ENCODE measurements at places on chromosomes 16 and 17. TPM values are rescaled to one million over a fixed set of nuclear protein-coding genes. Genes with fewer than 3 reads are reported as not detected.

DNA sequence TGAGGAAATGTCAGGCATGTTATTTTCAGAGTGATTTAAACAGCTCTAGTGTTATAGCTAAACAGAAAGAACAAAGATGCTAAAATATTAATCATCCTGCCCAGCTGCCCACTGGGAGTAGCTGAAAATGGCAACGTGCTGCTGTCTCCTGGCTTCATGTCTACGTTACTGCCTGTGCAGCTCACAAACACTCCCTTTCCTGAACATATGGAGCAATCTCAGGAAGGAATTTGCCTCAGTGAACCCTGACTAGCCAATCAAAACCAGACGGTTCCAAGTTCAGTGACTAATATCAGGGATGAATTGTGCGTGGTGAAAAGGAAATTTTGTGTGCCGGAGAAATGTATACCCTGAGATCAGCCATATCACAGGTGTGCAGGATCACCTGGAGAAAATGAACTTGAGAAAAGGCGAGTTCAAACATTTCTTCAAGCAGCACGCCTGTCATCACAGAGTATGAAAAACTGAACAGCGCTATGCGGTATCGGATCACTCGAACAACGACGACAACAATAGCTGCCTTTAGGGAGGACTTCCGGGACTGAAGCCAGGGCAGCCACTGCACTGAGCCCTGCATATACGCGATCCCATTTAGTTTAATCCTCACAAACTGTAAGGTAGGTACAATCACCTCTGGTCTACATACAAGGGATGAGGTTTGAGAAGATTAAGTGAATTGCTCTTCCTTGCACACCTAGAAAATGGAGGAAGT, 110.3 kb downstream of the STX8 start:
- no peaks in the 10 kb centered on the region for H3K36me3 ChIP-seq
- H3K27me3 ChIP-seq = no peaks in the 10 kb centered on the region
- no peak overlapping the region for H3K4me3 ChIP-seq
- no peak for DNase-seq

DNA sequence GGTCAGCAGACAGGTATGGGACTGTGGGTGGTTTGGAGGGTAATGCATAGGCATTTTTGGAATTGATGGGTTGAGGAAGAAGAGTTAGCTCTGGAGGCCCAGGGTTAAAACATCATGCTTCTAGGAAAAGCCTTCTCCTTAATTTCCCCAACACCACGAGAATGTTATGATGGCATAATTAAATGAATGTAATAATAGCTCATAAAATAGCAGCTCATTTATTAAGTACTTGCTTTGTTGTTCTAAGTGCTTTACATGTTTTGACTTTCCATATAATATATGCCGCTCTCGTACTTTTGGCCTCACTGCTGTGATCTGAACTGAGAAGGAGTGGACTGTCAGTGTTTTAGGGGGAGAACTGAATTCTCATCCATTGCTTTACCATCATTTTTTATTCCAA, 14.3 kb downstream of the LIMD2 start:
- no peaks in the 10 kb centered on the region for H3K27me3 ChIP-seq
- DNase-seq = no peak
- H3K4me3 ChIP-seq = no peak overlapping the region
- peaks cover 28% of the 10 kb centered on the region for H3K36me3 ChIP-seq
- no peak overlapping the region for H3K27ac ChIP-seq

DNA sequence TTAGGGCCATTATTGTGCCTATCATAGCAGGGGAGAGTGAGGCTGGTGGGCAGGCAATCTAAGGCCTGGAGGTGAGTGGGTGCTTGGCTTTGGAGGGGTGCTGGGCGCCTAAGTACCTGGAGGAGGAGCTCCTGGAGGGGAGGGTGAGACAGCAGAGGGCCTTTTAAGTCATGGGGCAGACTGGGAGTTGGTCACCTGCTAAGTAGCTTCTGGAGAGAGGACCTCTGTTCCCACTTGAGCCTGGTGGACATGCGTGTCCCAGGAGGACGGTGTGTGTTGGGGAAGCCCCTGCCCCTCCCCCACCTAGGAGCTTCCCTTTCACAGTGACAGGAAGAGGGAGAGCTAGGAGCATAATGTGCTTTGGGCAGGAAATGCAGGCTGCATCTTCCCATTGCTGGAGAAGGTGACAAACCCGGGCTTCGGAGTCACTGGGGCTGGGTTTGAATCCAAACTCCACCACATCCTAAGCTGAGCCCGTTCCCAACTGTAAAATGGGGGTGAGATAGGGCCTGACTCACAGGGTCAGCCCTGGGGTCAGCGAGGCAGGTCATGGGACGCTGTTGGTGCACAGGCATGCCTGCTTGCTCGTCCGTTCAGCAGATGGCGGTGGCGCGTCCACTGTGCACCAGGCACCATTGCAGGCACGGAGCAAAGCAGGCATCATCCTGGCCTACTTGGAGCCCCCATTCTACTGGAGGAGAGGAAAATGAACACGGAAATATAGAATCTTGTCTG, 37.9 kb downstream of the CMIP start:
- H3K27ac ChIP-seq = no peak overlapping the region
- H3K36me3 ChIP-seq = no peaks in the 10 kb centered on the region
- DNase-seq = no peak
- H3K27me3 ChIP-seq = no peaks in the 10 kb centered on the region

DNA sequence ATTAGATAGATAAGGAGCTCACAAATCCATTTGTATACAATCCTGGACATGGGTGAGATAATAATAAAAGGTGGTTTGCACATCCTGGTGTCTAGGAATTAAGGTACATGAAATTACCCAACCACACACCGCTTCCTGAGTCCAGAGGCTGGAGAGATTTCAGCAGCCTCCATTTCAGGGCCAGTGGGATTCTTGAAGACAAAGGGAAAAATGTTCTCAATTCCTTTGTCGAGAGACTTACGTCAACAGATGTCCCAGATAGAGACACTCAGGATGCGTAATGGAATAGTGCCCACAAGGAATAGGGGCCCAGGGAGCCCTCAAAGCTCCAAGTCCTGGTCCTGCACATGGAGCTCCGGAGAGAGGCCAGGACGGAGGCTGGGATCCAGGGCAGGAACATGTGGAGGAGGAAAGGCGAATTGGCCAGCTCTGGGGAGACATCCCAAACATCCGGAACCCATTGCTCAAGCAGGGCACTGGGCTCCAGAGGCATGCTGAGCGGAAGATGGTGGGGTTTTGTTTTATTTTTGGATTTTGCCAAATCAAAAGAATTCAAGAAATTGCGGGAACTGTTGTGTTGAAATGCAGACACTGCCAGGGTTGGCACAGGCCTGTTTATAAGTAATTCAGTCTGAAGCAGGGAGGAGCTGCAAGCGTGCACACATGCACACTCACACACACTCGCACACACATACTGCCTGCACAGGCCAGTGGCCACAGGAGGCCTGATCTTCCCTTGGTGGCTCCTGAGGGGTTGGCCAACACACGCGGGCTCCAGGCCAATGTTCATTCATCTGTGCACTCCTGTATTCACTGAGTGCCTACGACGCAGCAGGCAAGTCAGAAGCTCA, 97.2 kb downstream of the NOG start:
- H3K4me1 ChIP-seq = no peaks in the 10 kb centered on the region
- H3K36me3 ChIP-seq = no peaks in the 10 kb centered on the region
- no peak overlapping the region for H3K4me3 ChIP-seq
- DNase-seq = no peak

DNA sequence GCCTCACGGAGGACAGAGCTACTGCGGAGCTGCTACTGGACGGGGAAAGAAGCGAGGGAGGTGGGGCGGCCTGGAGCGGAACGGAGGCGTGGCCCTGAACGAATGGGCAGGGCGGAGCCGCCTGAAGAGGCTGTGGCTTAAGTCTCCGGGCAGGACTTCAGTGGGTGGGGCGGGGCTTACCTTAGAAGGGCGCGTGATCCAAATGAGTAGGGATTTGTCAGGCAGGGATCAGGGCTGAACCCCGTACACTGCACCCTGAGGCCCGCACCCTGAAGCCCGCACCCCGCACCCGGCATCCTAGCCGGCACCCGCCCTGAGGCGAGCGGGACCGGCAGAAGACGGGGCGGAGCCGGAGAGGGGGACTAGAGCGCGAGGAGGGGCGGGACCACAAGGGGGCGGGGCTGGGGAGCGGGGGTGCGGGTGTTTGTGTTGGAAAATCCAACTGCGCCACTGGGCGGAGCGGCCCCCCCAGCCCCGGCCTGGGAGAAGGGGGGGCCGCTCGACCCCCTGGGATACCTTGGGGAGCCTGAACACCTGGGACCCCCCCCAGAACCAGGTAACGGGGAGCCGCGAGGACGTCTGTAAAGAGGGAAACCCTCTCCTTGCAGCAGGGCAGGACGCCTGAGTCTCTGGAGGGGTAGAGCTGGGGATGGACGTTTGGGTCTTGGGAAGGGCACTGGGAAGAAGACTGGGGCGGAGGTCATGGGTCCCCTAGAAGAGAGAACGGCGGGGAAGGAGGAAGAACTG, at the start of gene KDM6B:
Gene KDM6B, plus strand, starts transcription at position 423 of the 747 bp plus-strand sequence. CDS start 11,338 bp downstream, outside the sequence.
- no peaks in the 10 kb centered on the region for H3K36me3 ChIP-seq
- peaks cover 25% of the 10 kb centered on the region for H3K4me1 ChIP-seq
- no peaks in the 10 kb centered on the region for H3K27me3 ChIP-seq
- DNase-seq = peak; percentile 96

DNA sequence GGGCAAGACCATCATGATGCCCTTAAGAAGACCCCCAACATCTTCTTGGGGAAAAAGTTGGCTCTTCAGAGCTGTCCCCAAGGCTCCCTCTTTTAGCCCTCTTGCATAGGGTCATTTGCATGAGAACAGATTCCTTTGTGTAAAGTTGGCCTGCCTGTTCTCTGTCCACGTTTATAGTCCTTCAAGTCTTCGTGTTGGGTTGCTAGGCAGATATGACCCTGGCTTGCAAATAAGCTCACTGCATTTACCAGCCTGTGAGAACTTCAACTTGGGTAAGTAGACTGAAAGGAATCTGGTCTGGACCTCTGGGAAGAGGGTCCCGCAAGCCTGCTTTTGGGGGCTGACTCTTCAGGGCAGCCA, 2.9 kb downstream of the ARSG start:
- H3K4me3 ChIP-seq = no peak overlapping the region
- no peak for DNase-seq
- H3K4me1 ChIP-seq = peaks cover 23% of the 10 kb centered on the region
- no peaks in the 10 kb centered on the region for H3K36me3 ChIP-seq
- H3K27me3 ChIP-seq = no peaks in the 10 kb centered on the region

DNA sequence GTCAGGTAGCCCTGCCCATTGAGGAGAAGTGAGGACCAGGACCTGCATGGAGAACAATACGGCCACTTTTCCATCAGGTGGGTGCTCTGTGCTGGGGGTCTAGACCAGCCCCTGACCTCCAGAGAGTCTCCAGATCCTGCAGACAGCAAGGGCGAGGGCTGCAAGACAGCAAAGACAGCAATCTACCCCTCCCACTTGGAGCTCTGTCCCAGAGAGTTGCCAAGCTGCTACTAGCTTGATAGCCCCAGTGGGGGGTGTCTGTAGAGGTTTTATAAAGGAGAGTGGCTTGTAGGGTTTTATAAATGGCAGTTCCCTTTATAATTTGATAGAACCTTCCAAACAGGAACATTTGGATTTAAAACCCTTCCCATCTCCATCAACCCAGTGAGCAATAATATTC, 16.7 kb upstream of the SLFN11 start:
- H3K27ac ChIP-seq = no peak overlapping the region
- H3K27me3 ChIP-seq = no peaks in the 10 kb centered on the region
- DNase-seq = no peak
- no peaks in the 10 kb centered on the region for H3K36me3 ChIP-seq
- H3K4me1 ChIP-seq = no peaks in the 10 kb centered on the region

GRCh38 chr17:63029541-63029940, 63.5 kb downstream of the TANC2 start:
- H3K36me3 ChIP-seq = no peaks in the 10 kb centered on the region
- H3K27me3 ChIP-seq = no peaks in the 10 kb centered on the region
- H3K4me3 ChIP-seq = no peak overlapping the region
- no peaks in the 10 kb centered on the region for H3K4me1 ChIP-seq
- DNase-seq = no peak

DNA sequence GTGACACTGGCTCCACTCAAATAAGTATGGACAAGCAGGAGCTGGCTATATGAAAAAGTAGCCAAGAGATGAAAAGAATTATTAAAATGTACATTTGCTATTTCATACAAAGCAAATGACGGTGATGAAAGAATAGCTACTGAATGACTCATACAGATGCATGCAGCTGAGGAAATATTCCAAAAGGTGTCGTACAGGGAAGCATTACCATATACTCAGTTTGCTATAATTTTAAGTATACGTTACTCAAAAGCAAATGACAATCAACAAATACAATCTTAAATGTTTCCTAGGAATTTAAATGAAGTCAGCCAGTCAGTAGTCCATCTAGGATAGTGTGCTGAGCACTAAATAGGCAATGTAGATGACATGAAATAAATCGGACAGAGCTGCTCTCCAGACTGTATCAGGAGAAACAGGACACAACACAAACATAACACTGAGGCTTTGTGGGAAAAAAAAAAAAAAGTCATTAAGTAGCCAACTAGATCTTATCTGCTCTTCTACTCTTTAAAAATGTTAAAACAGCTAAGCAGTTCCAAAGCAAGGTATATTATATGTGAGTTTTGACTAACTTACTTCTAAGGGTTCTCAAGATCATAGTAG, 65.0 kb downstream of the NCOR1 start:
- no peak overlapping the region for H3K4me3 ChIP-seq
- no peak overlapping the region for H3K27ac ChIP-seq
- no peaks in the 10 kb centered on the region for H3K27me3 ChIP-seq

DNA sequence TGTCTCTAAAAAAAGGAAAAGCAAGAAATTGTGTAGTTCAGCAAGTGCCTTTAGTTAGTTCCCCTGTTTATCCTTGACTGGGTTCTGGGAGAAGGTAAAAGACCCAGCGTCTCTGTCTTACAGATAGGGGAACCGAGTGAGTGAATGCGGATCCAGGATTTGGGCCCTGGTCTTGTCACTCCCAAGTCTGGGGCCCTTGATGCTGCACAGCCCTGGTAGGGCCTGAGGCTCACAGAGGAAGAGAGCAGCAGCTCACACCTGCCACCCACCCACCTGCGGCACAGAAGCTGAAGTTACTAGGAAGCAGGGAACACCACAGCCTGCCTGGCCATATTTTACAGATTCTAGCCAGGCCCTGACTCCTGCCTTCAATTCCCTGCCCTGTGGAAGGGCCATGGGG, 22.2 kb downstream of the LASP1 start:
- H3K36me3 ChIP-seq = peaks cover 2% of the 10 kb centered on the region
- peaks cover 34% of the 10 kb centered on the region for H3K4me1 ChIP-seq
- no peaks in the 10 kb centered on the region for H3K27me3 ChIP-seq
- no peak overlapping the region for H3K4me3 ChIP-seq
- no peak overlapping the region for H3K27ac ChIP-seq

- H3K27ac ChIP-seq = no peak overlapping the region
- H3K27me3 ChIP-seq = no peaks in the 10 kb centered on the region
- DNase-seq = no peak
- H3K4me3 ChIP-seq = no peak overlapping the region
- H3K36me3 ChIP-seq = no peaks in the 10 kb centered on the region
Measured at GRCh38 chr16:89242795-89243200, 25.3 kb downstream of the ZNF778 start.

Gene CSH1
- total RNA-seq = not detected

Gene NTN1
- 4.0 TPM for total RNA-seq

Gene CES1
- 19.1 TPM for total RNA-seq

Gene WDR45B
- total RNA-seq = 49.3 TPM
